ENCODE measurements at places on chromosomes 7 and 10.

DNA sequence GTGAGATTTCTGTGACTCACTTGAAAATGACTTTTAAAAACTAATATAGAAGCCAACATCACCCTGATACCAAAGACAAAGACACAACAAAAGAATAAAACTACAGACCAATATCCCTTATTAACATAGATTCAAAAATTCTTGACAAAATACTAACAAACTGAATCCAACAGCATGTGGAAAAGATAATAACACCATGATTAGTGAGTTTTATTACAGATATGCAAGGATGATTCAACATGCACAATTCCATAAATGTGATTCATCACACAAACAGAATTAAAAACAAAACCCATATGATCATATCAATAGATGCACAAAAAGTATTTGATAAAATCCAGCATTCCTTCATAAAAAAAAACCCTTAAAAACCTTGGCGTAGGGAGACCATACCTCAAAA is 6.5 kb downstream of the MGAM start:
- DNase-seq: no peak

DNA sequence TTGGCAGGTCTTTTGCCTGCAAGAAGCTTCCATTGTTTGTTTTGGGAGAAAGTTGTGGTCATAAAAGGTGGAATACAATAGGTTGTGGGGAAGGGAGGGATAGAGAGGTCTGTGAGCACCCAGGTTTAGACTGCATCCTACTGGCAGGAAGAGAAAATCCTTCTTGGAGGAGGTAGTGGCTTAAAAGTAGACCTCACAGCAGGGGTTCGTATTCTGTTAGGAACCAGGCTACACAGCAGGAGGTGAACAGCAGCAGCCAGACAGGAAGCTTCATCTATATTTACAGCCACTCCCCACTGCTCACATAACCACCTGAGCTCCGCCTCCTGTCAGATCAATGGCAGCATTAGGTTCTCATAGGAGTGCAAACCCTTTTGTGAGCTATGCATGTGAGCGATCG is 245.3 kb downstream of the NSUN6 start:
- DNase-seq: no peak

DNA sequence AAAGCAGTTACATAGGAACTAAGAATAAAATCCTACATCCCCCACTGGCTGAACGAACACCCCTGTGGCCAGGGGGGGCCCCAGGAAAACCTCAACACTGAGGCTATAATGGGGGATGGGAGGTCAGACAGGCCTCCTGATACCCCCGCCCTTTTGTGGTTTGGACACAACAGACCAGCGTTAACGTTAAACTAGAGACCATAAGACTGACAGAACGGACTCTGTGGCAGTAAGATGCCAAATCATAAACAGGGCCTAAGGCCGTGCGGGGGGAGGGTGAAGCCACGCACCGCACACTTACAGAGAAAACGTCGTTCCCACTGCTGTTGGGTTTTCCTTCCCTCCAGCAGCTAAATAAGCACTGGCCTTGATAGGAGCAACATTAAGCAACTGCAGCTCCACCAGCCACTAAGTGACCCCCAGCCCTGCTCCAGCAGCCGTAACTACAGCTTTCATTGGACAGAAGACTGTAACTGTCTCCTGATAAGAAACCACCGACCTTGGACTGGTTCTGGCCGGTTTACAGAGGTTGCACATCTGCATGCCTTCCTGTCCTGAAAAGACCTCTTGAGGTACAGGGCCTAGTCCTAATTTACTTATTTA is 3.4 kb upstream of the PPP2R2D start:
- DNase-seq: no peak

DNA sequence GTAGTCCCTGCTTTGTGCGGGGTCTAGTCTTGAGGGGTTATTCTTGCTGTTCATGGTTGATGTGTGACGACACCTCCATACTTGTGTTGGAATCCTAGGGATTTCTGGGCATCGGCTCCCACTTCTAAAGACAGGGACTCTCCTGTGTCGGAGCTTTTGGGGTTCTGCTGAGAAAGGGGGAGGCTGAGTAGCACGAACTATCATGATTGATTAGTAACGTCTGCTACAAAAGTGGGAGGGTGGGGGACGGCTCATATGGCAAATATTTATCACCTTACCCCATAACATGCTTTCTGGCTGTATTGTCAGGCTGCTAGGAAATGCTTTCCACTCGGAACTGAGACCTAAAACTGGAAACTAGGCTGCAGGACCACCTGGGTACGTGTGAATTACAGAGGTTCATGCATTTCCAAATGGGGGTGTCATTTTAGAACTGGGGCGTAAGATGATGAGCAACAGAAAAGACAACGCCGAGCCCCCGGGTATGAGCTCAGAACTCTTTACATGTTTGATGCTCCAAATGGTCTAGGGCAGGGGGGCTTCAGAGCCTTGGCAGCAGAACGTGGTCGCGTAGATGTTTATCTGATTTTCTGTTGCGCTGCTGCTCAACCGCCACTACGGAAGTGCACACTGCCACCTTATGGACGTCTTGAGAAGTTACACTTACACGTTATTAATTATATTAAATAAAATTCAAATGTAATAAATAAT is 15.1 kb upstream of the NME8 start:
- no peak for DNase-seq

DNA sequence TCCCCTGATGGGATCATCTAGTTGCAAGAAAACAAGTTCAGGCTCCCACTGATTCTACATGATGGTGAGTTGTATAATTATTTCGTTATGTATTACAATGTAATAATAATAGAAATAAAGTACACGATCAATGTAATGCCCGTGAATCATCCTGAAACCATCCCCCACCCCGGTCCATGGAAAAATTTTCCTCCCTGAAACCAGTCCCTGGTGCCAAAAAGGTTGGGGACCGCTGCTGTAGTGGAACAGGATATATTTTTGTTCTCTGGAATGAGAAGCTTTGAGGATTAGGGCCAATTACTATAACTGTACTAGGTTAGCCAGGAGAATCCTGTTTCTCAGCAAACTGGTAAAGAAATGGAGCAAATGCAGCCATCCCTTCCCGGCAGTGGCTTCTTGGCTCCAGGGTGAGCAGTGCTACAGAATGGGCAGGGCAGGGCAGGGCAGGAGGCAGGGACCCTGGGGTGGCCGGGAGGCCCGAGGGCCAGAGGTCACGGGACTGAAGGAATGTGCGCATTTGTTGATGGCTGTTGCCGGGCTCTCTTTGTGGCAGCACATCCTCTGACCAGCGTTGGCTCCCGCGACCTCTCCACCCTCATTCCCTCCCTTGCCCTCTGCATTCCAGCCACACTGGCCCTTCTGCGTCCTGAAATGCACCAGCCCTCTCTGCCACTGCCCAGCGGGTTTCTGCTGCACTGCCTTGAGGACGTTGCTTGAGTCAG is 162.3 kb upstream of the NPS start:
- no peak for DNase-seq

Data from activated CD8-positive, alpha-beta memory T cell treated with anti-CD3 and anti-CD28 coated beads for 4 hours (primary cell).